ENCODE measurements at places on chromosomes 2 and 18.

DNA sequence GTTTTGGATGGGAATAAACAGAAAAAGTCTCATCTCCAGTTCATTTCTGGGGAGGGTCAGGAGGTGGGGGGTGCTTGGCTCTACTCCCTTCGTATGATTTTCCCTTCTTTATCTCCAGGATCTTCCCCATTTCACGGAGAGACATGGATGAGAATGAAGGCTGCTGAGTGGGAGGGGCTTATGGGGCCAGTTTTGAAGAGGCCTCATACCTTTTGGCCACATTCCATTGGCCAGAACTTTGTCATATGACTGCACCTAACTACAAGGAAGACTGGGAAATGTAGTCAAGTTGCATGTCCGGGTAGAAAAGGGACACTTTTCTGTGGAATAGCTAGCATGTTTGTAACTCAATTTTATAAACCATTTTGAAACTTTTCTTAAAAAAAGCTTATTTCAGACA, 117.6 kb downstream of the NEDD4L start:
- DNase-seq, result no peak

GRCh38 chr2:190786404-190787166, 94.0 kb upstream of the GLS start:
- DNase-seq, result no peak

DNA sequence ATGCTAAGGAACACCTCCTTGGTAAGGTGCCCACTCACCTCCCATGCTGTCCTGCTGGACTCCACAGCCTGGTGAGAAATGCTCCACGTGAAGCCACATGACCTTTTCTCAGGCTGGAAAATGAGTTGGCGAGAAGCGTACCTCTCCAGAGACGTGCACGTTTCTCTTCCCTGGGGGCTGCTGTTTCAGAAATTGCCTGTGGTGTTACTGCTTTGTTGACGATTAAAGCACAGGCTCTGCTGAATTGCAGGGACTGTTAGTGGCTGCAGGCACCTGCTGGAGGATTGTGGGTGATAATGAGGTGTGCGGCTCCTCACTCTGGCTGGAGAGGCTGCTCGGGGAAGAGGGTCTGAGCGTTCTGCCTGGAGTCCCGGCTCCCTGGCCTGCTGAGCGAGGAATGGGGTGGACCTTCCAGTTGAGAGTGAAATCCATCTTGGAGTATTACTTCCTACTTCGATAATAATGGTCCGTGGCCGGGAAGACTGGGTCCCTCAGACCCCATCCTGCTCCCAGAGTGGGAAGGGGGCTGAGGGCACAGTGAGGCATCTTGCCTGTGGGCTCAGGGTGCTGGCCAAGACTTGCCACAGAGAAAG, 199.3 kb upstream of the HDAC4 start:
- no peak for DNase-seq

DNA sequence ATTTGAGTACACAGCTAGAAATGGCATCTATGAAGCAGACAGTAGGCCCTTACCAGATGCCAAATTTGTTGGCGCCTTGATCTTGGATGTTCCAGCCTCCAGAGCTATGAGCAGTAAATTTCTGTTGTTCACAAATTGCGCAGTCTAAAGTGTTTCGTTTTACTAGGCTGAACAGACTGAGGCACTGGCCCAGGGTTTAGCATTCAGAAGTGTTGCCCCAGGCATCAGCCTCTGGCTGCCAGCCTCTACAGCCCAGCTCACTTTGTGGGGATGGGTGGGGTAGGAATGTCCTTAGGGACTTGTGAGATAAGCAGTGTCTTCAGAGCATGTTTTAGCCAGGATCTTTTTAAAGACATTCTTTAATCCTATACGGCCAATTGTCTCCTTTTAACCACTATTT, 51.5 kb upstream of the MGAT5 start:
- DNase-seq, result peak; percentile 33

DNA sequence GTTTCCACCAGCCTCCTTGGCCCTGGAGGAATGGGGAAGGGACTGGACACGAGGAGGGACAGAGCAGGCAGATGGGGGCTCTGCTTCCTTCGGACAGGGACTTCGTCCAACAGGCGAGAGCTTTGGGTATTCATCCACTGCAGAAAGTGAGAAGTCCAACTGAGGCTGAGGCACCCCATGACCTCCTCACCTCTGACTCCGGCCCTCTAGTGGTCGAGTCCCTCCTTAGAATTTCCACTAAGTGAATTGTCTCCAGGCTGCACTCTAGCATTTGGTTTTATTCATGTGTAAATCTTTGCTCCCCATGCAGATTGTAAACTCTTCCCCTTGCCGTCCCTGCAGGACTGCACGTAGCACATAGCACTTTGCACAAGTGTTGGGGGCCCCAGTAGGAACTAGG, 75.6 kb downstream of the TMEM247 start:
- DNase-seq, result no peak

GRCh38 chr2:73000808-73001570, 70.5 kb downstream of the SFXN5 start:
- DNase-seq, result no peak

- DNase-seq, result no peak
Observed at GRCh38 chr2:238689871-238690389, 158.0 kb upstream of the TWIST2 start.

DNA sequence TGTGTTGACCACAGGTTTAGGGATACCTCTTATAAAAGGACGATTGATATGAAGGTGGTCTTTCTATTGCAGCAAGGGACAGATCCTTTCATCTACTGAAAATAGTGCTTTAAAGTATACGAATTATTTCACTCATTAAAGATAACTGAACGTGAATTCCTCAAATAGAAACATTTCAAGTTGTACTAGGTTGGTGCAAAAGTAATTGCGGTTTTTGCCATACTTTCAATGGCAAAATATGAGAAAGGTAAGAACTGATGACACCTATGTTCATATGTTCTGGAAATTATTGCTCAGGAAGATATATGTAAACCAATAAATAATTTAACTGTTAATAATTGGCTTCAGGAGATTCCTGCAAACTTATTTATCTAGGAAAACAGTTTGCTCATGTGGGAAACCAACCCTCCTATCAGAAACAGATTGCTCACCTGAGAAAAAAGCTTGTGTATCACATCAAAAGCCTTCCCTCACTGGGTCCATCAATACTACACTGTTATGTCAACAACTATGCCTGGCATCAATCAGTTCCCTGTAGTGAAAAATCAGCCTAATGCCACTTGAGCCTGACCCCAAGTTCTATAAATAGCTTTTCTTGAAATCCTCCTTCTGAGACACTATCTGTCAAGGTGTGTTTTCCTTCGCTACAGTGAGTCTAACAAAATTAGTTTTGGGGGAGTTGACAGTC, 81.5 kb upstream of the ACSL3 start:
- DNase-seq, result no peak

- no peak for DNase-seq
Observed at GRCh38 chr2:45083175-45083574, 73.9 kb upstream of the SIX2 start.

- no peak for DNase-seq
Observed at GRCh38 chr18:79411614-79412526, 16.1 kb downstream of the NFATC1 start.

GRCh38 chr2:41572154-41572553, 475.7 kb upstream of the PKDCC start:
- DNase-seq, result no peak

DNA sequence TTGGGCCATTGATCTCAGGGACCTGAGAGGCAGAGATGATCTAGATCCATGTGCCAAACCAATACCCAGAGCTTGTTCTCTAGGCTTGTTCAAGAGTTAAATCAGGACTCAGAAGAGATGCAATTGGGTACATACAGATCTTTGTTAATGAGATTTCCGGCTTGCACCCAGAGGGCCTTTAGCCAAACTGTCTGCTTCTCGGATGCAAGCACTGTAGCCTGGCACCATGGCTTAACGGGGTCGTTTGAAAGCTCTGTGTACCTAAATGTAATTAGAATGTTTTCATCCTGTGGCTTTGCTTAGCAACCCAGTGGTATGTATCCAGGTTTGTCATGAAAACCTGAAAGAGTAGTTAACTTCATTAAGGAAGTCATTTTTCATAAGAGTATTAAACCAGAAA, 94.2 kb downstream of the TPGS2 start:
- no peak for DNase-seq

GRCh38 chr2:16397681-16398475, 267.8 kb downstream of the CYRIA start:
- DNase-seq, result no peak

- no peak for DNase-seq
Observed at GRCh38 chr2:37827455-37827854, 97.6 kb upstream of the RMDN2 start.

- no peak for DNase-seq
Observed at GRCh38 chr2:73008766-73009135, 62.8 kb downstream of the SFXN5 start.

- no peak for DNase-seq
Observed at GRCh38 chr2:236616031-236616430, 46.4 kb downstream of the ACKR3 start.

DNA sequence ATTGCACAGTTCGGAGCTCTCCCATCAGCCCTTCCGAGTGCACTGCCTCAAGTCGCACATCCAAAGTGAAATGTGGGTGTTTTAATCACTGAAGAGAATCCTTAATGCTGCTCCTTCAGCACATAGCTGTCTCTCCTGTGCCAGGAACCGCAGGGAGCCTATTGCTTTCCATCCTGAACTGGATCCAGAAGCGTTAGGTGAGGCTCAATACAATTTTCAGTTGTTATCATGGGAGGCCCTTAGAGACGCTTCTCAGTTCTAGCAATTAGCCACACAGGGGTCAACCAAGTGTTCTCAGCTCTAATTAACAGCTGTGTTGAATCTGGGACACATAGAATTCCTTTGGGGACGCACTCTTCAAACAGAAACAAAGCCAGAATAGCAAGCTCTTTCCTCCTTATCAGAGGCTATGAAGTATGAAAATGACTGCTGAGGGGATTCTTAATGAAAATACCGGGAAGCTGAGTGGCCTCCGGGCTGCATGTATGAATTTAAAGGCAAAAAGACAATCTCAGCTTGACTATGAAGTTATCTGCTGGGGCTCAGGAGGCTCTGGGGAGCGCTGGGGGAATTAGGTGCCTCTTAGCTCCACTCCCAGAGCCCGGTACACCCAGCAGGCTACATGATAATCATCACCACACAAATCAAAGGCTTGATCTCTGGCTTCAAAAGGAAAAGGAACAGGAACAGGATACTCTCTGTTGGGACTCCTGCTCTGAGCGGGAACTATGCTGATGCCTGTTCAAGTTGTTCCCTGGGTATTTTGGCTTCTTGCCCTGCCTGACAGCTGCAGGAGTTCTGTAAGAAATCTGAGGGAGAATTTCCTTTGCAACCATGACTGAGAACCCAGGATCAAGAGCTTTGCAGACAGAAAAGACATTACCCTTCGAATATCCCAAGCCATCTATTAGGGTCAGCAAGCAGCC, 55.4 kb upstream of the NCOA1 start:
- peak; percentile 82 for DNase-seq

DNA sequence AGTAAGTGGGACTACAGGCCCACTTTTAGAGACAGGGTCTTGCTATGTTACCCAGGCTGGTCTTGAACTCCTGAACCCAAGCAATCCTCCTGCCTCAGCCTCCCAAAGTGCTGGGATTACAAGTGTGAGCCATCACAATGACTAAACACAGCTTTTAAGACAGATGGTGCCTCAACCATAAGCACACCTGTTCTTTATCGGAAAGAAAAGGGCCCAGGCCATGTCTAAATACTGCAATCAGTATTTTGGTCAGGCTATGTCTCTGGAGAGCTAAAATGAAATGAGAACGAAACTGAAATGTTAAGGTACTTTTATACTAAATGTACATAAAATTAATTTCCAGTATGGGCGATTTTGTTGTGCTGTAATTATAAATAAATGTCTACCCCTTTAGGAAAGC, 69.5 kb upstream of the SPTBN1 start:
- no peak for DNase-seq

- no peak for DNase-seq
Observed at GRCh38 chr2:215615067-215615802, 179.4 kb upstream of the FN1 start.

DNA sequence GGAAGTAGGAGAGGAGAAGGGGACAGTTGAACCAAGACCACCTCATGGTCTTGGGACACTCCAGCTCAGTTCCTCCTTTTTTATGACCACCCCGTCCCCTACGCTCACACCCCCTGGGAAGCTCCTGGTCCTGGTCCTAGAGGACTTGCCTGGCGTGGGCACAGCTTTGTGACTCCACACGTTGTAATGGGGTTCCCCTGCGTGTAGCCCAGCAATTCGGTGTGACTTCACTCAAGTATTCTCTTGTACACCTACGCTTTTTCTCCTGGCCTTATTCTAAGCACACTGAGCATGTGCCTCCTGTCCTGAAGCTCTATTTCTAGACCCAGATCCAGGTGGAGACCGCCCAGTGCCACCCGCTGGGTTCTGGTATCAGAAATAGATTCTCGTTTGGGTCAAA, 36.1 kb upstream of the B3GNT7 start:
- no peak for DNase-seq

- no peak for DNase-seq
Observed at GRCh38 chr18:70577023-70577420, 288.2 kb downstream of the SOCS6 start.

- DNase-seq, result peak; percentile 54
Observed at GRCh38 chr18:58863539-58864145, 1.0 kb upstream of the ZNF532 start.

GRCh38 chr2:217116610-217117009, 256.7 kb upstream of the TNP1 start:
- no peak for DNase-seq

DNA sequence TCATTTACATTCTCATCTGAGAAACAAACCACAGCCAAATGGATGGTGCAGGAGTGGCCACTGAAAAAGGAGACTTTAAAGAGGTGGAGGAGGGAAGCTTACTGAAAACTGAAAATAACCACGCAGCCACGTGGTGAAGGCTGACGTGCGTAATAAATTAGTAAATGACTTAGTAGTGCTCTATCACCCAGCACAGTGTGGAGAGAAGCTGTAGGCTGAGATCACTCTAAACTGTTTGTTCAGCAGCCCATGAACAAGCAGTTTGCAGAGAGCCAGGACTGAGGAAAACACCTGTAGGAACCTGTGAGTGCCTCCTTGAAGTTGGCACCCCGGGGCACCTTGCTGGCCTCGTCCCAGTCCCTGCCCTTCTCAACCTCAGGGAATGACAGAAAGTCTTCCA, 193.0 kb downstream of the TXNL1 start:
- no peak for DNase-seq

- no peak for DNase-seq
Observed at GRCh38 chr2:96252526-96252925, 13.3 kb downstream of the TMEM127 start.

GRCh38 chr18:58080451-58080850, 36.4 kb downstream of the NEDD4L start:
- no peak for DNase-seq

DNA sequence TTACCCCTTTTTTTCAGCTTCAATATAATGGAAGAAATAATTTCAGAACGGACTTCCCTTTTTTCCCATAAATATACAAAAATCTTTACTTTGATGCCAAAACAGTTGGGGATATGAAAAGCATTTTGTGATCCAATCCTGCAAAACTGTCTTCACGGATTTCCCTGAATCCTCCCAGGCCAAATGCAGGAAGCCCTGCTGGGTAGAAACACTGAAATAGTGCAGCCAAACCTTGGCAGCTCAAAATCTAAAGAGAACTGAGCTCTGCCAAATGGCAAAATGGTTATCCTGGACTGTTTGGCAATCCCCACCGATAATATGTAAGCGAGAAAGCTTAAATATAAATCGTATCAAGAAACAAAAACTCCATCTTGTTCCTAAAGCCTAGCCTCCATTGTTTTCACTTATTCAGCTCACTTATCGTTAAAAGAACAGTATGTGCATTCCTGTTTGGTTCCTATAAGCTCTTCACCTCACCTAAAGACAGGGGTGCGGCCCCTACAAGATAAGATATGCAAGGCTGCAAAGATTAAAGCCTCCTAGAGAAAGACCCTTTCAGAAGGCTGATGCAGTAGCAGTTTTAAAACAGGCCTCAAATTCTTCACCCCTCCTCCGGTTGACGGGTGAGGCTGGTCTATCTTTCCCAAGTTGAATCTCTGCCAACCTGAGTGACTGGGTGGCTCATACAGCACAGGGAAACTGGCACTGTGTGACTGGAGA, 48.6 kb downstream of the LAMA1 start:
- DNase-seq, result no peak

All from Ammon's horn (tissue), 1 donor.